NAMALWA (cell line): ENCODE measurements at places on chromosomes 1 and 21.

GRCh38 chr1:7007902-7008301, 222.6 kb downstream of the CAMTA1 start:
- DNase-seq, result no peak

- no peak for DNase-seq
Observed at GRCh38 chr1:28457678-28458077, 48.2 kb upstream of the RCC1 start.

- DNase-seq, result no peak
Observed at GRCh38 chr1:81296601-81297000, 504.1 kb upstream of the ADGRL2 start.

DNA sequence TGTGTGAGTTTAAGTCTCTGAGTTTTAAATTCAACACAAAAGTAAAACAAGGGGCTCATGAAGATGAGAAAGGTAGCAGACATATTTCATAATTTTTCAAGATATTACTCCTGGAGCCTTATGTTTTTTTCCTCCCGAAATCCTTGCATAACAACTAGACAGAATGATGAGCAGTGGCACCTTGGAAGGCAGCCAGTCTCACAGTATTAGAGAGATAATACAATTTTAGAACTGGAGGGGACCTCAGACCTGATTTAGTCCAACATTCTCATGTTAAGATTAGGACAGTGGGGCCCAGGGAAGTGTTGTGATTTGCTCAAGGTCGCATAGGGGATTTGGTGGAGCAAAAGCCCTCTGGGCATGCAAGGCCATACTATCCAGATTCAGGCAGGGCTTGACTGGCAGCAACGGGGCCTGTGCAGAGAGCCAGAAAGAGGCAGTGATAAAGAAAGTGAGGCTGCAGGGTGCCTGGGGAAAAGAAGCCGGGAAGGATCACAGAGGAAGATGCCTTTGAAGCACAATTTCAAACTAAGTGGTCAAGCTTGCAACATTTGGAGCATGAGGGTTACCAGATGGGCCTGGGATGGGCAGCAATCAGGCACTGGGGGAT, 31.4 kb upstream of the BCL9 start:
- DNase-seq, result no peak

DNA sequence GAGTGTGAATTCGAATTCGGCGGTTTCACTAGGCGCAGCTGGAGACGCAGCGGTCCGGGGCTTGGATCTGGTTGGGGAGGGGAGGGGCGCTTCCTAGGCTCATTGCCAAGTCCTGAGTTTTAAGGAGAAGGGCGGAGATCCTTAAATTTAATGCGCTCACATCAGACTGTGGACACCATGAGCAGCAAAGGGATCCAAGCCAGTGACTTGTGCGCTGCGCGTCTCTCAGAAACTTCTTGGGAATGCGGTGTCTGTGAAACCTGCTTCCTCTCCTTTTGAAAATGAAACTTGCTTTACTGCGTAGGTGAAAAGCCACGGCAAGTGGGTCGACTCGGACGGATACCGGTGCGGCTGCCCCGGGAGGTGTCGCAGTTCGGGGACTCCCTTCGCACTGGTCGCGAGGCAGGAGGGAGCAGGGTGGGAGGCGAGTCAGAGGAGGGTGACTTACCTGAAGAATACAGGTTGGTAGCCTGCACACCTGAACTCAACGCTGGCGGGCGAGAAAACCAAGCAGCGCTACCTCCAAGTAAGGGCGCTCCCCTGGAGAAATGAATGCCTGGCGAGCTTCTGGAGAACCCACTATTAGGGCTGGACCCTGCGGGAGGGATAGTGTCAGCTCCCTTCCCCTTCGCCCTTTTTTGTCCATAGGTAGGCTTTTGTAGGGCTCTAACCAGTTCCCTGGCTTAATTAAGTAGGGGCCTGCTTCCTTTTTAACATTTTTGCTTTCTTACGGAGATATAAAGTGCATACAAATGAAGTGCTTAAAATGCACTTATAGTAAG, 992 bp downstream of the TENT5C start:
- DNase-seq, result no peak

DNA sequence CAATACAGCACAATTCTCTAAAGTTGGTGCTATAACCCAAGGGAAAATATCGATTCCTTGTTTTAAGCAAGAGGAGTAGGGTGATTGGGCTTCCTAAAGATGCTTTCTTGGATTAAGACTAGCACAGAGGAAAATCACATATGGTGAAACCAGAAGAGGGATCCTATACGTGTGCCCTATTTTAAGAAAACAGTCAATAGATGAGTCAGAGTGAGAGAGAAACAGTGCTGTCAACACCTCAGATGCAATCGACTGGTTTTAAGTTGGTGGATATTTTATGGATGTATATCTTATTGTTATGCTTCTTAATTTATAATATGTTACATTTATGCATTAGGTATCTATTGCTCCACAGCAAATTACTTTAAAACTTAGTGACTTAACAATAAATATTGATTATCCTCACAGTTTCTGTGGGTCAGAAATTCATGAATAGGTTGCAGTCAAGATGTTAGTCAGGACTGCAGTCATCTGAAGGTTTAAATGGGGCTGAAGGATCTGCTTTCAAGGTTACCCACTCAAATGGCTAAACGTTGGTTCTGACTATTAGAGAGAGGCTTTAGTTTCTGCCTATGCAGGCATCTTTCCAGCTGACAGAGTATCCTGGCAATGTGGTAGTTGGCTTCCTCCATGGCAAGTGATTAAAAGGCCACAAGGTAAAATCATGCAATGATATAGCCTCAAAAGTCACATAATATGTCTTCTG, 61.6 kb upstream of the DEPDC1 start:
- DNase-seq, result no peak

DNA sequence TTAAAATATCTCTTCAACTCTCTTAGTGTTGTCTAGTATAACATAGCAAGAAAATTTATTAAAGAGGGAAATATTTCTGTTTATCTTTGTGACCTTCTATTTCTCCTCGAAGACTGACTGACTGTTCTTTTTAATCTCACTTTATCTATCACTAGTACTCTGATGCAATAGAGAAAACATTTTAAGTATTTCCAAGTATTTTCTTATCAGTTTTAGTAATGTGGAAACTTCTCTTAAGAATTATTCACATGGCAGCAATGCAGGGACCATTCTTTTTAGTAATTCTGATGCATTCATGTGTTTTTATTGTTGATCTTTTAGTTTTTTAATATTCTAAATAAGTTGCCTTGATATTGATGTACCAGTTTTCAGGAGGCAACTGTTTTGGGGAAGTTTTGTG, 115.7 kb downstream of the NEK7 start:
- DNase-seq, result no peak
